ENCODE measurements at places on chromosomes 11 and 22. TPM values are rescaled to one million over a fixed set of nuclear protein-coding genes. Genes with fewer than 3 reads are reported as not detected.
A peak's percentile ranks its signal among the peaks of the same experiment; 100 is the strongest.

- DNase-seq = no peak
Measured at GRCh38 chr22:38841211-38841610, 2.6 kb downstream of the NPTXR start.

GRCh38 chr11:135022454-135022853, 610.4 kb upstream of the B3GAT1 start:
- DNase-seq = no peak

GRCh38 chr11:45931739-45932138, 9.3 kb downstream of the LARGE2 start:
- DNase-seq = no peak

DNA sequence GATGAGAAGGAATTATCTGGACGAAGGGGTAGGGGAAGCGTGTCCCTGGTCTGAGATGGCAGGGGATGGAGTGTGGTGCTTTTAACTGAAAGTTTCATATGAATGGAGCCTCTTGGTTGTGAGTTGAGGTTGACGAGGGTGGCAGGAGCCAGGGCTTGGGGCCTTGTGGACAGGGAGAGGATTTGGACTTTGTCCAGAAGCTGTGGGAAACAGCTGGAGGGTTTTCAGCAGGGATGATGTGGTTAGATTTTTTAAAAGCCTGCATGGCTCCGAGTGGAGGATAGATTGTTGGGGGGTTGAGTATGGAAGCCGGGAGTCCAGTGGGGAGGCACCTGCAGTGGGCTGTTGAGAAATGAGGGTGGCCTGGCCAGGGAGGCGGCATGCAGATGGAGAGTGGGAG, 24.8 kb downstream of the MYO7A start:
- DNase-seq = no peak

DNA sequence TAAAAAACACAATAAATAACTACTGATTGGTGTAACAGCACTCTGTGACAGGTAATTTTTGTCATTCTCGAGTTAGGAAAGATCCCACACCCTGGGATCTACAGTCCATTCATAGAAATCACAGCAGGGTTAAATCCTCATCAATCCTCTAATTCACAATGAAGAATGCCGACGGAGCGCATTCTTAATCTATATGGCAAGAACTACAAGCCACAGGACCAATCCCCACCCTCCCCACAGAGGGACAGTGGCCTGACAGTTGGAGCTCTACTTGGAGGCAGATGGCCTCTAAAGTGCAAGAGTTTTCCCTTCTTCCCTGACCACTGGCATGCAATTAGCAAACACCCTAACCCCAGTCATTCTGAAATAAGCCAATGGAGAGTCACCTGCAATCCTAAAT, 34.2 kb downstream of the TCF20 start:
- DNase-seq = no peak

DNA sequence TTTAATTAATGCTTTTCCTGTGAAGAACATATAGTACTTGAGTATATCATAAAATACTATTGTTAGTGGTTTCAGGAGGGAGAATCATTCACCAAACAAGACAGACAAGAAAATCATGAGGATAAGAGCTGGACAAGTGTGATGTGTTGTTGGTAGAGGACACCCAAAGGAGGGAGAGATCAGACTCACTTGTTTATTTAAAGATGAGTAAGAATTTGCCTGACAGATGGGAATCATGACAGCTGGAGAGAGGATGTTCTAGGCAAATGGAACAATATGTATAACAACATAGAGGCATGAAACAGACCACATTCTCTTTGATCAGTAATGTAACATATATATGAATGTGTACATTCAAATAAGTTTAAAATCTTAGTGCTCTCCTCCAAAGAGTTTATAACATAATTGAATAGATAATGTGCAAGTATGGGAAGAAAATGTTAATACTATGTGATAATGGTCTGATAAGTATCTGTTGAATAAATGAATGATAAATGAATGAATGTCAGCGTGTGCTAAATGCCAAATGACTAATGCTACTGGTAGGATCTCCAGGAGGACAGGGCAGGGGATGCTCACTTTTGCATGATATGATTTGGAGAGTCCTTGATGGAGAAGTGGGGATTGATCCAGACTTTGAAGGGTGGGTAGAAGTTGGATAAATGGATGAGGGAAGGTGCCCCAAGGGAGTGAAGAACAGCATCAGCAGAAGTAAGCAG, 228.9 kb upstream of the SORL1-AS1 start:
- DNase-seq = no peak

- DNase-seq = no peak
Measured at GRCh38 chr11:17612221-17613188, 65.4 kb downstream of the OTOG start.

GRCh38 chr22:46594947-46595298, 25.3 kb upstream of the GRAMD4 start:
- no peak for DNase-seq

DNA sequence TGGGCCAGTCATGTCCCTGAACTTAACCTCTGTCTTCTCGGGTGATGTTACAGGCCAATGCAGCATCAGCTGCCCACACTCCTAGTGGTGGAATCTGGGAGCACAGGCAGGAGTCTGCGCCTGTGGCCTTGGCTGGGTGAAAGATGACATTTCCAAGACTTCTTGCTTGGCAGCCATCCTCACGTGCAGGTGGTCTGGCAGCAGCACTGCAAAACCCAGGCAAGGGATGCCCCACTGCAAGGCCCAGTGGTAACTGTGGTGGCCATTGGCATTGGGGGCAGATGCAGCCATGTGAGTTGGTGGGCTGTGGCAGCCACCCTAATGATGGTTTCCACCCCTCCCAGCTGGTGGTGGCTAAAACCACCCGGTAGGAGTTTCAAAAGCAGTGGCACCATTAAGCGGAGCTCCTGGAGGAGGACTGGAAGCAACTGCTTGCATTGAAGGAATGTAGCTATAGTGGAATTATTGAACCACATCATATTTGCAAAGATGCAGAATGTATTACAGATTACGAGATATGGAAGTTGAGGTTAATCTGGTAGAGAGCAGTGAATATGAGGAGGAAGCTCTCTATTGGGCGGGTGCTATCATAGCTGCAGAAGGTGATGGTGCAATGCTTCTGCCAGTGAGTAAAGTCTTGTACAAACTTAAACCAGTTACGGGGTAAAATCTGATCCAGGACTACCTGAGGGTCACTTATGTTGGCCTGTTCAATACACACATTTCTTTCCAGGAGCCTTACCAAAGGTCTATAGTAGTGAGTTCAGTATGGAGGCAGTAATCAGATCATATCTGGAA, 120.7 kb upstream of the TOP3B start:
- DNase-seq = peak; percentile 78

DNA sequence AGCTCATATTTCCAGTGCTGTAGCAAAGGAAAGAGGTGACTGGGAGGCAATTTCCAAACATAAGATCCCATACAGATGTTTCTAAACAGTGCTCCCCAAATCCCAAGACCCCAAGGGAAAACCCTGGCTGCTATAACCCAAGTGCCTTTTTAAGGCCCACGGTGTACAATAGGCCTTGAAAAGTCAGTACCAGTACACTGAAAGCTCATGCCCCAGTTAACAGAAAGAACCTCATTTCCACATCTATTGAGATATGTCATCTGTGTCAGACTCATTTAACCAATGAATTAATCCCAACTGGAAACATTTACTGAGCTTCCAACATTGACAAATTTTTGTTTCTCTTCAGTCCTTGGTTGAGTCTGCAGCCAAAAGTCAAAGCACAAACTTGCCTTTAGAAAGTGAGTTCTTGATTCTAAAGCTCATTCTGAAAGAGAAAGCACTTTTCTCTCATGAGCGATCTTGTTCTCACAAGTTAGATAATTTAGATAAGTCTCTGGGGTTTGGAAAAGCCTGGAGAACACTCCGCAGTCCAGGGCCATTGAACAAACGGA, 239.8 kb upstream of the ARHGAP20 start:
- DNase-seq = no peak

DNA sequence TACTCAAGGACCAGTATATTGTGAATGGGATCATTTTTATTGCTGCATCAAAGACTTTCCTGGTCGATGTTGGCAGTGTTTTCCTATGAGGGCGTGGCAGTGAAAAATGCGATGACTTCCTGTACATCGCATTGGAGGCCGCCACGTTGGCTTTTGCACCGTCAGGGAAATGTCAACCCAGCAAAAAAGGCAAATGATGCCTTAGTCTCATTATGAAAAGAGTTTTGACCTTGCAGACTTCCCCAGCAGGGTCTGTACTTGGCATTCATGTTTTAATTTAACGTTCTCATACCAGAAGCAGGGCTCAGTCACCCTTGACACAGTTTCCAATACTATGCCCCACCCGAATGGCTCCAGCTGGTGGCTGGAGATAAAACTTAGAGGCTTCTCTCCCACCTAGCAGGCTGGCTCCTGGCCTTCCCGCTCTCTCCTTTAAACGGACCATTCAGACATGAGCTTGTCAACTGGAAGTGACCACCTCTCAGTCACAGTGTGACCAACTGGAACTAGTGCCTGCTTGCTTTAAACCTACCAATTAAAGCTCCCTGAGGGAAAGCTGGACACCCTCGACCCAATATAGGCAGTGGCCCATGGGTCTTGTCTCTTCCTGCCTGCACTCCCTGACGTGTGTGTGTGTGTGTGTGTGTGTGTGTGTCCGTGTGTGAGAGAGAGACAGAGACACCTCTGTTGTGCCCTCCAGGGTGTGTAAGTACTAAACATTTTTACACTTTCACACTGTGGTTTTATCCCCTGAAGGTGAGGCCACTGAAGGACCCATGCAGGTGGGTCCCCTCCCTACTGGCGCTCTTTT, 8.7 kb upstream of the GDPD5 start:
- no peak for DNase-seq

- DNase-seq = no peak
Measured at GRCh38 chr22:20427104-20427944, 10.3 kb downstream of the SCARF2 start.

- DNase-seq = no peak
Measured at GRCh38 chr11:45278714-45279113, 7.4 kb downstream of the SYT13 start.

- DNase-seq = no peak
Measured at GRCh38 chr22:43828998-43829782, 17.1 kb upstream of the EFCAB6 start.

DNA sequence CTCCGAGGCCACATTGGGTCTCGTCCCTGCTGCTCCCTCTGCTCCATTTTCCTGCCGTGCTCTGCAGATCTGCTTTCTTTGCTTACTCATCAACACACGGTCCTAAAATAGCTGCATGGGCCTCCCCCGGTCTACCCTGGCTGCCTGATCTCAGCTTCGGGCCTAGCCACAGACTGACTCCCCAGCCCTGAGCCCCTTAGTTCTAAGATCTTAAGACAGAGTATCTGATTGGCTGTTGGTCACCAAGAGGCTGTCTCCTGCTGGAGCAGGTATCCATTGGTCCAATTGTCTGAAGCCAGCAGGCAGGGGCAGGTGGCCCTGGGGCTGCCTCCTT, 53.7 kb upstream of the NECTIN1 start:
- no peak for DNase-seq

DNA sequence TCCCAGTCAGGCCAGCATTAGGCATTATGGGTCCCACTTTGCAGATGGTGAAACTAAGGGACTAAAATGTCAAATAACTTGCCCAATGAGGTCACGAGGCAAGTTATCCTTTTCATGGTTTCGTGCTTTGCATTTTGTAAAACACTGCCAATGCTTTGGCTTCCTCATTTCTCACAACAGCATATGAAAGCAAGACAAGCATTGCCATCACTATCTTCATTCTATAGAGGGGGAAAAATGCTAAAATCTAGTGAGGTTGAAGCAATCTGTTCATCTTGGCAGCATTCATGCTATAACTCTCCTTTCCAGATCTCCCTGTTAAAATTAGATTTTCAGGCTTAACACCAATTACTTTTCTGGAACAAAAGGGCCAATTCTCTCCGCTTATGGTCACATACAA, 14.8 kb downstream of the FAM181B start:
- no peak for DNase-seq

- no peak for DNase-seq
Measured at GRCh38 chr11:100680070-100680469, 7.0 kb upstream of the ARHGAP42 start.

- DNase-seq = no peak
Measured at GRCh38 chr11:13923182-13923581, 39.3 kb upstream of the SPON1 start.

GRCh38 chr11:121866754-121867153, 249.3 kb downstream of the BLID start:
- DNase-seq = no peak

DNA sequence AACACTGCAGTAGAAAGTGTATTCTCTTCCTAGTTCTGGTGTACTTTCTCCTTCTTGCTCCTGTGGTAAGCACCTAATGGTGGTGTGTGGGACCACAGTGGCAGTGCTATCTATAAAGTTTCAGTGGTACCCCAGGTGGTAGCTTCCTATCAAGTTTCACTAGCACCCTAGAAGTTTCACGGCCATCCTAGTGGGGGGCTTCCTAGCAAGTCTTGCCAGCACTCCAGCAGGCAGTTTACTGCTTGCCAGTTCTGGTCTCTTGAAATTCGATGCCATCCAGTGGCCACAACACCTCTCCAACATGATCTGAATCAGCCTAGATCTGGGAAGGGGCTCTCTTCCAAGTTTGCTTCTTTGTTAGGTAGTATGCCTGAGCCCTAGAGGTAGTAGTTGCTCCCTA, 229.6 kb downstream of the SWAP70 start:
- DNase-seq = no peak

DNA sequence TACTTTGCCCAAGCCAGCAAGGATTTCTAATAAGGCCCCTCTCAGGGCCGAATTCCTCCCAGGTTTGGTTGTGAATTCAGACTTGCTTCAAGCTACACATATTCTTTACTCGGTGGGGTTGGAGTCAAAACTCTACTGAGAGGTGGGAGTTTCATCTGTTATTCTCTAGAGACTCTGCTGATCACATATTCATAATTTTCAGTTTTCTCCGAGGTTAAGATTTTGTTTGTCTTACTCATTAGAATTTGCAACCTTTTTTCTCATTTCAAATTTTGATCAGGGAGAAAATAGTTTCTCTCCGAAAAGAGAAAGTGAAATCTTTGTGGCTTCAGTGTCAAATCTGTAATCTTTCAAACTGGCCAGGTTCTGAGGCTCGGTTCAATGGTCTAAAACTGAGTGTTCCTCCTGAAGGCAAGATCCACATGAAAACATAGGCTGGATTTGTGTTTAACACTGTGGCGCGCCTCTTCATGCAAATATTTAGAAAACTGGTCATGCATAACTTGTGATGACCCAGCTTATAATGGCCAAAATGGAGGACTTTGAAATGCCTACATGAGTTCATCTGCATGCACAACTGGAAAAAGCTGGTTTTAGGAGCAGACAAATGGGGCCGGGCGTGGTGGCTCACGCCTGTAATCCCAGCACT, 21.5 kb upstream of the GSTP1 start:
- DNase-seq = no peak

Gene PRR33
- total RNA-seq = not detected

Gene TMPRSS4
- 0.58 TPM for total RNA-seq

Gene MOGAT2
- total RNA-seq = not detected

Gene SSTR3
- total RNA-seq = 0.22 TPM

Gene FIBIN
- 0.45 TPM for total RNA-seq

Gene ARFIP2
- 51.1 TPM for total RNA-seq

Gene HBD
- not detected for total RNA-seq

Gene GRAMD1B
- total RNA-seq = 21.2 TPM

Gene USH1C
- 1.3 TPM for total RNA-seq

Gene FAM83F
- 18.9 TPM for total RNA-seq

Gene DDI1
- not detected for total RNA-seq

Data from H1 (cell line).